Posterior vena cava (tissue), 2 donors: ENCODE measurements at places on chromosomes 11 and 22.
A peak's percentile ranks its signal among the peaks of the same experiment; 100 is the strongest.

- no peak for DNase-seq
These were observed 20.8 kb upstream of the RBM4B start for GRCh38 chr11:66698491-66698890.

DNA sequence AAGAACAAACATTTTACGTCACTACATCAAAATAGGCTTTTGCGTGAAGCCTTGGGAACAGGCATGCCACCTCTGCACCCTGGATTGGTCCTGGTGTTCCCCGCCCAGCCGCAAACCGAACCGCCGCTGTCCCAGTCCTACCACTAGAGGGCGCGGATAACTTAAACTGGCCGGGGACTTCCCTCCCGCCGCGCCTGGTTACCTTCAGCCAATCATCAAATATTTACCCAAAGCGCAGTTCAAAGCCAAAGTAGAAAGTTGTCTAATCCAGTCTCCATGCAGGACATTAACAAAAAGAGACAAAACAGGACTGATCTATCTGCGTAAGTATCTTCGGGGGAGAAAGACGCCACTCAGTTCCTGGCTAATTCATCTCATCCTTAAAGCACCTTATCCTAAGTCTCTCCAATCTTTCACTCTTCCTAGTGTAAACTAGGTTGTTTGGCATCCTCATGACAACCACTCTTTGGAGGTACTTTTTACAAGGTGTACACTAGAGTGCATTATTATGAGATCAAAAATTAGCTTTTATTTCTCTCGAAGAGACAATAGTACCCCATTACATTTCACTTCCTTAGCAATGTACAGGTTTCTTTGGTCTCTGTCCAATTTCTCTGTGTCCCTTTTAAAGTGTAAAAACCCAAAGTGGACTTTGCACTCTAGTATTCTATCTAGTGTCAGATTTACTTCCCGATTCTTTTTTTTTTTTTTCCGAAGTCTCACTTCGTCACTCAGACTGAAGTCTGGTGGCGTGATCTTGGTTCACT, 3.9 kb upstream of the CRY2 start:
- peak; percentile 96 for DNase-seq

GRCh38 chr11:2421996-2422395, 21.4 kb downstream of the TSSC4 start:
- DNase-seq: no peak

DNA sequence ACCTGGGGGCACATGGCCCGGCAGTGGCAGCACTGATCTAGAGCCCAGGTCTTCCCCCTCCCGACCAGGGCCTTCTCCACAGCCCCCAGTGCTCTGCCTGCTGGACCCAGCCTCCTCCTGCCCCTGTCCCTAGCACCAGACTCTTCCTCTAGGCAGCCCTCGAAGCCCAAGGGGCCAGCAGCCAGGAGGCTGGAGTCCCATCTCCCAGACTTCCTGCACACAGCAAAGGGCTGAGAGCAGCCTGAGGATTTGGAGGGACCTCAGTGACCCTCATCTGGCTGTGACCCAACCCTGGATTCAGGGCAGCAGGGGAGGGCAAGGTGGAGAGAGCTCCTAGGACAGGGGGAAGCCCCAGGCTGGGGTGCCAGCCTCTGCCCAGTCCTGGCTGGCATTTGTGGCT, 3.0 kb downstream of the RHOD start:
- DNase-seq: no peak
